ENCODE measurements at places on chromosomes 1 and 21.

- no peak for DNase-seq
These were observed 853 bp downstream of the TTC22 start for GRCh38 chr1:54800041-54800898.

GRCh38 chr1:13228343-13228781 lies 2.4 kb upstream of the PRAMEF18 start:
- no peak for DNase-seq

GRCh38 chr1:6083801-6084446 lies 38.2 kb downstream of the KCNAB2 start:
- no peak for DNase-seq

DNA sequence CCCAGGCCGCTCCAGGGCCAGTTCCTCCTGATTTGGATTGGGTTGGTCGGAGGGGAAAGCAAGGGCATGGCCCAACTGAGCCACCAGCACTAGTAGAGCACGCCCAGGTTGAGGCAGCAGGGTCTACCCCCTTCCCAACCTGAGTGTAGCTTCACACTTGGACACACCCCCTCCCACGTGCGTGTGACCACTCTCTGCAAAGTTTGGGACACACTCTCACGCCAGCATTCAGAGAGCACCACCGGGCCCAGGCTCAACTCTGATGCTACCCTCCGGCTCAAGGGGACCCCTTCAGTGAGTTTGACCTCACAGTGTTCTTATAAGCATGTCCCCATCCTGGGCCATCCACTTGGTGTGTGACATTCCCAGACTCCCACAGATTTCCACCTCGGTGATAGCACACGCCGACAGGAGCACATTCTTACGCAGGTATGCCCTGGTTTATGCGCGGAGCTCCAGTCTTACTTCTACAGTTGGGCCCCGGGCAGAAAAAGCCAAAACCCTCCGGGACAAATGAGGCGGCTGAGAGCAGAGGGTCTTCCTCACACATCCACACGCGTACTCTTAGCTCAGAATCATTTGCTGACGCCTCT lies 3.0 kb upstream of the DMRTA2 start:
- DNase-seq: no peak

DNA sequence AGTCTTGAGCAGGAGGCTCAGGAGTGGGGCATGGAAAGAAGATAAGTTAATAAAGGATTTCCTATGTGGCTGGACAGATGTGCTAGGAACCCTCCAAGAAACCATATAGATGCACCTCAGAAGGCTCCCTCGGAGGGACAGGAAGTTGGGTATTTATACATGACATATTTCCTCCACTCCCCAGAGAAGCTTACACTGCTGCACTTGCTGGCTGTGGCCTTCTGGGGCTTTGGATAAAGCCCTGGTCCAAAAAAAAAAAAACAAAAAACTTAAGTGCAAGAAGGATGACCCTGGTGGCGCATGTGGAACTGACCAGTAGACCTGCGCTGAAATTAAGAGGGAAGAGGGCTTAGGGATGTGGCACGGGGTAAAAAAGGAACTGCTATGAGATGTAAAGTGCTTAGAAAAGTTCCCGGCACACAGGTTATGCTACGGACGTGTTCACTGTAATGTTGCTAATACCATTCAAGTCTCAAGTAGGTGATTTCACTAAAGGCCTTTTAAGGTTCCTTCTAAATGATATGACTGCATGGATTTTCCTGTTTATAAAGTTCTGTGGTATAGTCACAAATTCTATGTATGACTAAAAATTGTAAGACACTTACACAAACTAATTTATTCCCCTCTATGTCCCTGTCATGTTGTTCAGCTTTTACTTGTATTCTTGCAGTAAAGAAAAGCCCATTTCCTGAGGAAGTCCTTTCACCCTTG lies 253.6 kb downstream of the HMCN1 start:
- DNase-seq: no peak

Data from HT1080 (cell line).